ENCODE measurements at places on chromosomes 4 and X.

- no peak for DNase-seq
These were observed 37.1 kb downstream of the RWDD4 start for GRCh38 chr4:183621875-183622274.

DNA sequence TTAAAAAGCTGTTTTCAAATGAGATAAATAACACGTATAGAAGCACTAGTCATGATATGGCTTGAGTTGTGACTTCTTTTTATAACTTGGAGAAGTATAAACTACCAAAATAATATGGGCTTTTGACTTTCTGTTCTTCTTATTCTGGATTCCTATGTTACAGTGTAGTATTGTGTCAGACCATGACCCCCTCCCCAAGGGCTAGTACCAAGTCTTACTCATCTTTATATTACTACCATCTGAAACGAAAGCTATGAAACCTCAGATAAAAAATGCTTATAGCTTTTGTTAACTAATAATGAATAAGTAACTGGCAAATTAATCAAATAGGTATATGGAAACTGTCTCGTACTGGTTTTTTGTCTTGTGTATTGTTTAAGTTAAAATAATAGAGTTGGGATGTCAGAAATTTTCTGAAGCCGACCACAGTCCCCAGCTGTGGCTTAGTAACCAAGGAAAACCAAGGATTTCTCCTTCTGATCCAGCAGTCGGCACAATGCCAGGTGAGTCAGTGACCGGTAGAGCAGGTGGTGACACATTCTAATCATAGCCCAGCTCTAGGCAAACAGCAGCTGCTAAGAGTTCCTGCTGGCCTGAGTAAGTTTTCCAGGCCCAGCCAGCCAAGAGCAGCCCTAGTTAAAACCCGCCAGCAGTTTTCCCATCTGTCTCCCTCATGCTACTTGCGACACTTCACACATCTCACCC, 163.3 kb upstream of the PRDX4 start:
- DNase-seq, result no peak

DNA sequence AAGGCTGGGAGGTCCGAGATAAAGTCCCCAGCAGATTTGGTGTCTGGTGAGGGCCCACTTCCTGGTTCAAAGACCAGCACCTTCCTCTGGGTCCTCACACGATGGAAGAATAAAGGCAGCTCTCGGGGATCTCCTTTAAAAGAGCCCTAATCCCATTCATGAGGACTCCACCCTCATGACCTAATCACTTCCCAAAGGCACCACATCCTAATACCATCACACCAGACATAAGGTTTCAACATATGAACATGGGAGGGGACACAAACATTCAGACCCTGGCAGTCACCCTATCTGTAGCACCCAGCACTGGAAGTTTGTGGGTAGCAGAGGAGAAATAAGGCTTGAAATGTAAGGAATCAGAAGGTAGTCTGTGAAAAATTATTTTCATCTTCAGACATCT, 112.9 kb upstream of the NOCT start:
- DNase-seq, result no peak

- peak; percentile 22 for DNase-seq
These were observed 1.4 kb downstream of the SLC16A2 start for GRCh38 chrX:74422576-74423288.

DNA sequence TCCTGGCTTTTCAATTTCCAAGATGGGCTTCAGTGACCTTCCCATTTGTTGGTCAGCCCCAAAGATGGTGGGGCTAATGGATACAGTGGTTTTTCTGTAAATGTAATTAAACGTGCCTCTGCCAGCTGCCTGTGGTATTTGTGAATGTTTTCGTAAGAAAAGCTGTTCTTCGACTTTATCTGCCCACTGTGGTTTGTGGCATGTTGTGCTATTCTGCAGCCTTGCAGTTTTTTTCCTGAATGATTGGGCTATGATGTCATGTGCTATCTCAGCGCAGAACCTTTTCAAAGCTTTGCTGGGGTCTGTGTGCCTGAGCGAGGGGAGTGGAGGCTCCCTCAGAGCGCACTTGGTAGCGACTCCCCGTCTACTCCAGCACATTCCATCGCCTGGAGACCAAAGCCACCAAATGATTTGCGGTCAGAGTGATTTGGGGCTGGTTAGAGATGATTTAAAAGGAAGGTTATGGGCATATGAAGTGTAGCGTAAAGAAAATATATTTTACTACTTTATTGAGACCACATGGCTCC, 137.5 kb downstream of the PALLD start:
- no peak for DNase-seq

DNA sequence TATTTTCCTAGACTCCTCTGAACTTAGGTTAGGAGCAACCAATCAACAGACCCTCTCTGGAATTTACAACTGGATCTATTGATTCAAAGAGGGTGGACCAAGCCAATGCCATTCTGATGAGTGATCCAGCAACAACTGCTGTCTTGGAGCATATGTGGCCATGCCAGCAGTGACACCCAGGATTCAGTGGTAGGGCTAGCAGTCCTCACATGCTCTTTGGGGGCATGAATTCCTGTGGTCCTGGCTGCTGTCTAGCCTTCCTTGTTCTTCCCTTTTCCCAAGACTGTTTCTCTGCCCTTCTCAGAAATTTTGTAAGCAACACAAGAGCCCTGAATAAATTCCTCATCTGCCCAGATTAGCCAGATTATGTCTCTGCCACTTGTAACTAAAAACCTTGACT, 61.5 kb upstream of the GATB start:
- no peak for DNase-seq

Data from germinal center (tissue), 1 donor.